ENCODE measurements at places on chromosomes 12 and 14.

- H3K27me3 ChIP-seq, result no peaks in the 10 kb centered on the region
- peak; percentile 36 for DNase-seq
- peaks cover 17% of the 10 kb centered on the region for H3K4me1 ChIP-seq
- H3K36me3 ChIP-seq, result no peaks in the 10 kb centered on the region
Observed at GRCh38 chr12:68334132-68334531, 2.0 kb upstream of the MDM1 start.

DNA sequence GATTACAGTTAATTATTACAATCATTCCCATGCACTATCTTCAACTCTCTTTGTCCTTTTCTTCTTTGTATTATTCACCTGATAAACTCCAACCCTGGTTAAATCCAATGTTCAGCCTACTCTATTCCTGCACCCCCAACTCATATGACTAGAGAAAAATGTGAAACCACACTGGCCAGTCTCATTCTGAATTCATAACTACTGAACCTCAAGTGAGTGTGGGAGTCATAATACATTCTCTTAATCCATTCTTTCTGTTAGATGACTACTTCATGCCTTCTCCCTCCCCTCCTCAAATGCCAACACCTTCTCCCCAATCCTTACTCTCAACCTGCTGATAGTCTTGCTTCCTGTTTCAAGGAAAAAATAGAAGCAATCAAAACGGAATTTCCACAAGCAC lies 22.3 kb upstream of the ITPR2 start:
- H3K27me3 ChIP-seq, result no peaks in the 10 kb centered on the region
- no peak for DNase-seq
- no peak overlapping the region for H3K4me3 ChIP-seq

DNA sequence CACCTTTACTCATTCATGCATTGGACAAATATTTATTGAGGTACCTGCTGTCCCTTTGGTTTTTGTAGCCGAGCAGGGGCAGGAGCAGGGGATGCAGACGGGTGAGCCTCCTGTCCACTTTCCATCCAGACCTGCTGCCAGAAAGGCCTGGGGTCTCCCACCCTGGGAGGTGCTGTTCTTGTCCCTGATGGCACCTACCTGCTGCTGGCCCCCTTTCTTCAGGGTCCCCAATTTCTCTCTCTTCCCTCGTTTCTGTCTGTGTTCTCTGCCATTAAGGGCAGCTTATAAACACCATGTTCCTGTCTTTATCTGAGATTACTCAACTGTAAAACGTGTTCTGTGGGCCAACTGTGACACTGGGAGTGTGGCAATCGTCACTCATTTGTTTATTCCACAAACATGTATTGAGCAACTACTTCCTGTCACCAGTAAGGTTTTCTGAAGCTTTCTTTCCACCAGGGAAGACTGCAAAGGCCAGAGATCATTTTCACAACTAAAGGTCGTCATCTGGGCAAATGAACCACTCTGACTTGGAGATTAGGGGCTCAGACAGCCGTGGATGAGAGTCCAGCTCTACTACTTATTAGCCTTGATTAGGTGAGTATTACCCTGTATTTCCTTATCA lies at the start of gene HAL:
Gene HAL, minus strand, starts transcription at position 311 of the 625 bp plus-strand sequence. CDS start 434 bp downstream, outside the sequence.
- DNase-seq, result no peak
- no peaks in the 10 kb centered on the region for H3K36me3 ChIP-seq
- no peak within 1 kb of the TSS for H3K4me3 ChIP-seq
- no peak within 1 kb of the TSS for H3K27ac ChIP-seq
- peaks cover 4% of the 10 kb centered on the region for H3K4me1 ChIP-seq

- no peaks in the 10 kb centered on the region for H3K36me3 ChIP-seq
- no peak overlapping the region for H3K27ac ChIP-seq
- DNase-seq, result no peak
Observed at GRCh38 chr12:4378772-4379171, 740 bp downstream of the FGF23 start.

- DNase-seq, result no peak
- H3K27me3 ChIP-seq, result no peaks in the 10 kb centered on the region
- no peak overlapping the region for H3K4me3 ChIP-seq
- H3K36me3 ChIP-seq, result no peaks in the 10 kb centered on the region
- H3K4me1 ChIP-seq, result no peaks in the 10 kb centered on the region
- no peak overlapping the region for H3K27ac ChIP-seq
Observed at GRCh38 chr12:23528316-23528715, 421.2 kb downstream of the SOX5 start.

GRCh38 chr12:112751844-112752243 lies 39.7 kb upstream of the RPH3A start:
- H3K36me3 ChIP-seq, result no peaks in the 10 kb centered on the region
- no peak overlapping the region for H3K27ac ChIP-seq
- no peaks in the 10 kb centered on the region for H3K4me1 ChIP-seq
- DNase-seq, result no peak
- no peak overlapping the region for H3K4me3 ChIP-seq

GRCh38 chr12:49866859-49867569 lies 24.1 kb upstream of the BCDIN3D start:
- H3K4me3 ChIP-seq, result no peak overlapping the region
- no peaks in the 10 kb centered on the region for H3K4me1 ChIP-seq
- H3K27me3 ChIP-seq, result no peaks in the 10 kb centered on the region
- peak; percentile 79 for DNase-seq

- peaks cover 65% of the 10 kb centered on the region for H3K4me1 ChIP-seq
- DNase-seq, result no peak
- no peaks in the 10 kb centered on the region for H3K36me3 ChIP-seq
- H3K4me3 ChIP-seq, result no peak overlapping the region
Observed at GRCh38 chr12:120228041-120228290, 27.1 kb upstream of the RPLP0 start.

GRCh38 chr14:35855876-35856481 lies 29.8 kb downstream of the BRMS1L start:
- peaks cover 21% of the 10 kb centered on the region for H3K4me1 ChIP-seq
- H3K27me3 ChIP-seq, result no peaks in the 10 kb centered on the region
- H3K4me3 ChIP-seq, result no peak overlapping the region
- H3K27ac ChIP-seq, result no peak overlapping the region
- no peak for DNase-seq

DNA sequence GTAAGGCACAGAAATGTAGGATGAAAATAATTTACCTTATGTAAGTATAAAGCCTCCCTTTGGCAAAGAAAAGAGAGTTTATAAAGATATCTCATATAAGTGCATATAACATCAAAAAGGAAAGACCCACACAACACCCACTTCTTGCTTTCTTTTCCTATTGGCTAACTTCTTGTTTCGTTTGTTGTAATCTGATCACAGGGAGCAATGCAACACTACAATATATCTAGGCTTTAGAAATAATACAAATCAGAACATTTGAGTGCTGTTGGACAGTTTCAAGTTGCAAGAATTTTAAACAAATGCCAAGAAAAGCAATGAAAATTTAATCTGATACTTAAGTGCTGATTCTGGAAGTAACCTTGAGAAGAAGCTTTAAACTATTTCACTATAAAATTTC lies 1.3 kb downstream of the FGD6 start:
- no peaks in the 10 kb centered on the region for H3K36me3 ChIP-seq
- H3K27ac ChIP-seq, result peak overlapping the region; percentile 99
- no peak for DNase-seq
- H3K27me3 ChIP-seq, result no peaks in the 10 kb centered on the region

GRCh38 chr14:74426202-74426582 lies at the start of gene SYNDIG1L:
Gene SYNDIG1L, minus strand, starts transcription at chr14:74426210. Its CDS starts 16,466 bp downstream, at chr14:74409744.
- peak within 1 kb of the TSS; percentile 61 for H3K4me3 ChIP-seq
- H3K27ac ChIP-seq, result no peak within 1 kb of the TSS
- peaks cover 42% of the 10 kb centered on the region for H3K27me3 ChIP-seq
- H3K4me1 ChIP-seq, result peaks cover 26% of the 10 kb centered on the region
- DNase-seq, result no peak

DNA sequence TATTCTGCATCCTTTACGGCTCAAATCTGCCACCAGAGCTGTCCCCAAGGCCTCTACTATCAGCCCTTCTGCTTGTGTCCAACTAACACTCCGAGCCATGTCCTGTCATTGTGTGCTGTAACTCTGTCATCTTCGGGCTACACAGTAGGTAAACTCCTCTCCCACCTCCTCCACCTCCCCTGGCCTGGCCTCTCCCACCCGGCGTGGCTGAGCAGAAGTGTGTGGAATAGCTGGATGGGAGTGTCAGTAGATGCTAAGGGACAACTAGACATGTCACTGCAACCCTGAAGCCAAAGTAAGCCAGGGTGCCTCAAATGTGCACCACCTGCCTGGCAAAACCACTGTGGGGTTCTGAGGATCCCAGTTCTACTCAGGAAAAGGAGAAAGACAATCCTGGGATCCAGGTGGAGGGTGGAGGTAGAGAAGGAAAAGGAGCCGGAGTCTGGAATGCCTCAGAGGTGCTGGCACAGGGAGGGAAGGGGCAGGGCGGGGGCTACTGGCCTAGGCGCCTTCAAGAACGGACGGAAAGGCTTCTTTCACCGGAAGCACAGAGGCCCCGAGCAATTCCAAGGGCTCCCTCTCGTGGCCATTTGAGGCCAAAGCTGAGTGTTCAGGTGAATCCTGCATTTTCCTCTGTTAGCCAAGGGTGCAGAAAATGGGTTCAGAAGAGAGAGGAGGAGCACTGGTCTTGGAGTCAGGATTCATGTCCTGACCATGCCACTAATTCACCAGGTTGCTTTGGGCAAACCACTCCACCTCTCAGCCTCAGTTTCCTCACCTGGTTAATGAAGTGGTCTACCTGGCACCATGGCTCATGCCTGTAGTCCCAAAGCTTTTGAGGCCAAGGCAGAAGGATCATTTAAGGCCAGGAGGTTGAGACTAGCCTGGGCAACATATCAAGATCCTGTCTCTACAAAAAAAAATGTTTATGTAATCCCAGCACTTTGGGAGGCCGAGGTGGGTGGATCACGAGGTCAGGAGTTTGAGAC lies 20.5 kb upstream of the FAM181A start:
- no peak overlapping the region for H3K27ac ChIP-seq
- H3K4me1 ChIP-seq, result no peaks in the 10 kb centered on the region

- H3K4me3 ChIP-seq, result no peak overlapping the region
- H3K27me3 ChIP-seq, result no peaks in the 10 kb centered on the region
- H3K27ac ChIP-seq, result no peak overlapping the region
- no peak for DNase-seq
- no peaks in the 10 kb centered on the region for H3K36me3 ChIP-seq
- H3K4me1 ChIP-seq, result peaks cover 15% of the 10 kb centered on the region
Observed at GRCh38 chr12:11662369-11662768, 12.9 kb downstream of the ETV6 start.

- H3K4me3 ChIP-seq, result no peak overlapping the region
- H3K36me3 ChIP-seq, result no peaks in the 10 kb centered on the region
- DNase-seq, result no peak
Observed at GRCh38 chr14:103899316-103899715, 28.9 kb upstream of the TDRD9 start.

GRCh38 chr14:100140452-100141078 lies 18.9 kb downstream of the DEGS2 start:
- no peaks in the 10 kb centered on the region for H3K36me3 ChIP-seq
- peak; percentile 88 for DNase-seq
- H3K27ac ChIP-seq, result no peak overlapping the region
- peaks cover 13% of the 10 kb centered on the region for H3K4me1 ChIP-seq
- H3K27me3 ChIP-seq, result no peaks in the 10 kb centered on the region

DNA sequence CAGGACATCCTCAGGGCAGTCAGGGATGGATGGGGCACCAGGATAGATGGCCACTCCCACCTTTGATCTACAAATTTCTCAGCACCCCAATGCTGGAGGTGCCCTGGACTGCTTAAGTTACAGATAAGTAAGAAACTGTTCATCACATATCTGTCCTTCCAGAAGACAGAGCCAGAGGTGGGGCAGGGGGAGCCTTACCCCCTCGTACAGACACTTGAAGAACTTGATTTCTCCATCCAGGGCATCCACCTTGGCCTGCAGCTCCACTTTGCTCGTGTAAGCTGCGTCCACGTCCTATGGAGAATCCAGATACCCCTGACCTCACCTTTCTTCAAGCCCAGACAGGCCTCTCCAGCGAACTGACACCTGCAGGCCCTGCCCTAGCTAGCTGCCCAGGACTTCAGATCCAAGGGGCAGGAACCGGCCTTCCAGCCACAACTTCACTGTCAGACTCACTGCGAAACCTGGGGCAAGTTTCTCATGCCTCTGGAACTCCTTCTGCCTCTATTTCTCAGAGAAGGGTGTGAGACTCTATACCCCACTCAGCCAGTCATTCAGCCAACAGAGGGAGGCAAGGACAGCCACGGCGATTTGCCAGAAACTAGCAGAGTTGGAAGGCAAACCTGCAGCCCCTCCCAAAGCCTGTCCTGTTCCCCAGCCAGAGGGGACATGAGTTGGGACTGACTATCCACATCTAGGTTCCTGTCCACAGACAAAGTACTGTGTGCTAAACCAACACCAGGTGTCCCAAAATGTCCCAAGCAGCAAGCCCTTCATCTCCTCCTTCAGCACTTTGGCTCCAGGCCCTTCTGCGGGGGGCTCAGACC lies 3.8 kb downstream of the KRT73 start:
- H3K27ac ChIP-seq, result no peak overlapping the region
- H3K36me3 ChIP-seq, result no peaks in the 10 kb centered on the region
- H3K4me1 ChIP-seq, result no peaks in the 10 kb centered on the region
- peaks cover 9% of the 10 kb centered on the region for H3K27me3 ChIP-seq
- no peak overlapping the region for H3K4me3 ChIP-seq
- DNase-seq, result no peak
